ENCODE measurements at places on chromosomes 5 and 9.
A peak's percentile ranks its signal among the peaks of the same experiment; 100 is the strongest.

- DNase-seq, result no peak
These were observed 276.0 kb downstream of the FSTL4 start for GRCh38 chr5:133336121-133336968.

- DNase-seq, result peak; percentile 58
These were observed 62.4 kb downstream of the SERINC5 start for GRCh38 chr5:80193401-80193800.

DNA sequence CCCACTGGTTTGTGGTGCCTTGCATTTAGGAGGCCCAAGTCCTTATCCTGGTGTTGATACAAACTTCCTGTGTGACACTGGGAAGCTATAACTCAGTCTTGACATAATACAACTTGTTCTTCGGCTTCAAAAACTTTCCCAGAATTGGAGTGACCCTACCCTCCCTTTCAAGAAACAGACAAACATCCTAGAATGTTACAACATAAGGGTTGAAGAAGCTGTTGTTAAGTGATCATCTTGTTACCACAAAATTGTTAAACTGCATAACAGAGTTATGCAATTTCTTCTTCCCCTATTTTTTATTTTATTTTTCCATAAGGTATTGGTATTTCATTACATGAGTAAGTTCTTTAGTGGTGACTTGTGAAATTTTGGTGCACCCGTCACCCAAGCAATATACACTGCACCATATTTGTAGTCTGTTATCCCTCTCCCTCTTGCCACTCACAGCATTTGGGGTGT lies 21.3 kb downstream of the TLR4 start:
- DNase-seq, result no peak

DNA sequence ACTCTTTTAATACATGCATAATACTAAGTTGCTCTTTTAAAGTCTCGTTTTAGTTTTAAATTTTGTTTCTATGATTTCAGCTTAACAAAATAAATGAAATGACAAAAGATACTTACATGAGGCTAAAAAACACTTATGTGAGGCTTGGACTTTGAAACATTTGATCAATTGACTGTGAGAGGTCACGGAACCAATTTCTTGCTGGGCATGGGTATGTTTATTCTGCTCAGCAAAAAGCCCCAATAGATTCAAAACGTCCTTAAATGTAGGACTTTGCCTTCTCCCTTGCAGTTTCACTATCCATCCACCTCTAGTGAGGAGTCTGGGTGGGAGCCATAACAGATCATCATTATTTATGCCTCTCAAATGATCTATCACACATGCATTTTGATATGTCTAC lies 191.9 kb downstream of the ZSWIM6 start:
- DNase-seq, result no peak

DNA sequence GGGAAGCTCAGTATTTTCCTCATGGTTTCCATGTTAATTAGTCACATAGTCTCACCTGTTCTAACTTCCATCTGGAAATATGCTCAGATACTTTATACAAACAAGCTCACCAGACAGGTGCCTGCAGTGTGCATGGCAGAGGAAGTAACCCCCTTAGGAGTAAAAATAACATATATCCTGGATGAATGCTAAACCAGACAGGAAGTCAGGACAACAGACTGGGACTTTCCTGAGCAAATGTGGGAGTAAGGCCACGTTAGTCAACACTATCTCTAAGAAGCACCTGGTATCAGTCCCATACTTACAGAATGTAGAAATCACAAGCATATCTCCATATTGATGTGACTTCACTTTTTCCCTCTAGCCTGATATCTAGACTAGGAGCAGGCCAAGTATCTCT lies 128.4 kb downstream of the SEC61B start:
- DNase-seq, result no peak

GRCh38 chr5:3114467-3114866 lies 363.0 kb upstream of the IRX2 start:
- DNase-seq, result no peak

GRCh38 chr5:178234750-178235587 lies 2.4 kb upstream of the PHYKPL start:
- peak; percentile 79 for DNase-seq

DNA sequence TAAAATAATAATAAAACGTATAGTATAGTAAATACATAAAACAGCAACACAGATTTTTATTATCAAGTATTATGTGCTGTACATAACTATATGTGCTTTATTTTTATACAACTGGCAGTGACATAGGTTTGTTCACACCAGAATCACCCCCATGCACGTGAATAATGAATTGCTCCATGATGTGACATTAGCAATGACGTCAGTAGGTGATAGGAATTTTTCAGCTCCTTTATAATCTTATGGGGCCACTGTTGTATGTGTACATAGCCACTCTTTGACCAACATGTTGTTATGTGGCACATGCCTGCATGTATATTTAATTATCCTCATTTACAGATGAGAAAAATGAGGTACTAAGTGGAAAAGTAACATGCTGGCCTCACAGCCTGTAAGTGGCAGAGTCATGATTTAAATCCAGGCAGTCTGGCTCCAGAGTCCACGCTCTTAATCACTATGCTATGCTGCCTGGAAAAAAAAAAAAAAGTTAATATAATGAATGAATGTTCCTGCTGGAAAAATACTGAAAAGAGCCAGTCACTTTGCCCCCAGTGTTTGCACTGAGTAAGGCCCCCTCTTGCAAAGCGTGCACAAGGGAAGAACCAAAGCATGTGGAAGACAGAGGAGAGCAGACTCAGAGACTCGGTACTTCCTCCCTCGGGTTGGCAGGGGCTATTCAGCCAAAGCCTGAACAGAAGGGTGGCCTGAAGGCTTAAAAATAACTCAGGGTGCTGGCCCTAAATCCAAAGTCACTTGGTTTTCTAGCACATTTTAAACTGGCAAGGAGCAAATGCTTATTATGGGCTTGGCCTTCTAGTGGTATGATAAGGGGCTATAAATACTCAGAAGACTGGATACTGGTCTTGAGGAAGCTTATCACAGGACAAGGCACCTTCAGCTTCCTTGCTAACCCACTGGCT lies 206.8 kb downstream of the GLIS3 start:
- no peak for DNase-seq

DNA sequence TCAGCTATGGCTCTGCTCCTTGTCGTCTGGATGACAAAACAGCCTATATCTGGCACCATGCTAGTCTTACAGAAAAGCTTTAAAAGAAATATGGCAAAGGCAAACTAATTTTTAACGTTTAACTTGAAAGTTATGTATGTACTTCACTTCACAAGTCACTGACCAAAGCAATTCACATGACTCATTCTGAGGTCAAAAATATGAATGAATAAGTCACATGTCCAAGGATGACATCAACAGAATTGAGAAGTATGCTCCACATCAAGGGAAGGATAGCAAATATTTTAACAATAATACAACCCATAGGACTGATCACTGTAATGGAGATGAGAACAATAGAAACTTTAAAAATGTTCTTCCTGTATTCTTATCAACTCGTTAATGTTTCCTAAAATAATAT lies 1072.6 kb upstream of the NUDT12 start:
- no peak for DNase-seq

GRCh38 chr5:98168871-98169270 lies 604.6 kb upstream of the RGMB start:
- DNase-seq, result no peak

GRCh38 chr5:64206653-64207052 lies 41.0 kb downstream of the RNF180 start:
- DNase-seq, result no peak

- DNase-seq, result no peak
These were observed 17.0 kb downstream of the FOCAD start for GRCh38 chr9:20701060-20701459.

- no peak for DNase-seq
These were observed 63.6 kb upstream of the BOD1 start for GRCh38 chr5:173679909-173680630.

GRCh38 chr9:87862536-87863268 lies 20.0 kb upstream of the SPATA31E1 start:
- DNase-seq, result no peak
